ENCODE measurements at places on chromosomes 5 and 9. TPM values are rescaled to one million over a fixed set of nuclear protein-coding genes. Genes with fewer than 3 reads are reported as not detected.

Gene ZNF474
- 0.22 TPM for total RNA-seq

Gene CCDC183
- total RNA-seq: 0.31 TPM

Gene SMIM27
- 14.4 TPM for total RNA-seq

Gene KCNV2
- total RNA-seq: not detected

Gene CHMP5
- total RNA-seq: 86.9 TPM

Gene GGTA1
- not detected for total RNA-seq

Gene ECM2
- total RNA-seq: 0.10 TPM

Gene HAVCR1
- 37.7 TPM for total RNA-seq

Gene STING1
- 1.2 TPM for total RNA-seq

Gene PRRT1B
- 0.80 TPM for total RNA-seq

Gene NIM1K
- total RNA-seq: 0.27 TPM

Gene IL33
- 1.2 TPM for total RNA-seq

Gene FBP2
- total RNA-seq: not detected

Gene WHRN
- 5.1 TPM for total RNA-seq

Gene IFNK
- not detected for total RNA-seq

Gene ACOT12
- total RNA-seq: not detected

Gene VLDLR
- total RNA-seq: 22.4 TPM

Gene NMUR2
- total RNA-seq: not detected

Gene OTULINL
- 4.9 TPM for total RNA-seq

Measured in A549 treated with CpdA at 1 μM for 4 hours (cell line).